ENCODE measurements at places on chromosomes 13 and 19. TPM values are rescaled to one million over a fixed set of nuclear protein-coding genes. Genes with fewer than 3 reads are reported as not detected.

Gene RDH8
- total RNA-seq = not detected

Gene CYP4F3
- total RNA-seq = 0.24 TPM

Gene TMC4
- total RNA-seq = 1.1 TPM

Gene NDUFS7
- total RNA-seq = 267 TPM

Gene ATP8B3
- 0.52 TPM for total RNA-seq

Gene ZNF486
- total RNA-seq = 3.2 TPM

Gene AZU1
- total RNA-seq = not detected

Gene MOB3A
- total RNA-seq = 28.6 TPM

Gene COL4A1
- 456 TPM for total RNA-seq

Gene EXOC3L2
- total RNA-seq = 2.6 TPM

Gene C19orf85
- not detected for total RNA-seq

Gene SERP2
- 14.6 TPM for total RNA-seq
